ENCODE measurements at places on chromosomes 6 and 20. TPM values are rescaled to one million over a fixed set of nuclear protein-coding genes. Genes with fewer than 3 reads are reported as not detected.

The HS3ST5 gene
- total RNA-seq = 0.05 TPM

The AVP gene
- not detected for total RNA-seq

The SLC12A5 gene
- 11.8 TPM for total RNA-seq

The BMP2 gene
- 0.23 TPM for total RNA-seq

The SEL1L2 gene
- not detected for total RNA-seq

The PNLDC1 gene
- total RNA-seq = not detected

The SULF2 gene
- 1.4 TPM for total RNA-seq

The LCA5 gene
- total RNA-seq = 7.0 TPM

The RUNX2 gene
- 7.0 TPM for total RNA-seq

The LY6G5C gene
- 0.62 TPM for total RNA-seq

The PEDS1 gene
- 88.9 TPM for total RNA-seq

The C4A gene
- total RNA-seq = 8.1 TPM

The SRSF12 gene
- total RNA-seq = 0.28 TPM

The HLA-F gene
- 7.5 TPM for total RNA-seq

The TMEM200A gene
- total RNA-seq = 0.10 TPM

The OGFRL1 gene
- total RNA-seq = 17.2 TPM

The SLC25A27 gene
- 0.77 TPM for total RNA-seq

The CAPN11 gene
- 1.2 TPM for total RNA-seq

The OR2H1 gene
- not detected for total RNA-seq

The RHAG gene
- total RNA-seq = 0.23 TPM

The CCN5 gene
- total RNA-seq = 15.2 TPM

The SF3B5 gene
- total RNA-seq = 128 TPM

The ULBP2 gene
- 0.69 TPM for total RNA-seq

The TRIM40 gene
- not detected for total RNA-seq

The AKAP7 gene
- total RNA-seq = 3.2 TPM

The SDC4 gene
- total RNA-seq = 93.3 TPM

The C6orf118 gene
- total RNA-seq = not detected

The TINAG gene
- not detected for total RNA-seq

The RGS17 gene
- 8.7 TPM for total RNA-seq

The NRSN1 gene
- total RNA-seq = not detected

The IMPG1 gene
- total RNA-seq = not detected

The MUC22 gene
- not detected for total RNA-seq

The HDGFL1 gene
- total RNA-seq = not detected

The RAB23 gene
- total RNA-seq = 25.5 TPM

The PEX7 gene
- total RNA-seq = 8.8 TPM

The METTL24 gene
- total RNA-seq = not detected
